ENCODE measurements at places on chromosomes 1 and 21.

DNA sequence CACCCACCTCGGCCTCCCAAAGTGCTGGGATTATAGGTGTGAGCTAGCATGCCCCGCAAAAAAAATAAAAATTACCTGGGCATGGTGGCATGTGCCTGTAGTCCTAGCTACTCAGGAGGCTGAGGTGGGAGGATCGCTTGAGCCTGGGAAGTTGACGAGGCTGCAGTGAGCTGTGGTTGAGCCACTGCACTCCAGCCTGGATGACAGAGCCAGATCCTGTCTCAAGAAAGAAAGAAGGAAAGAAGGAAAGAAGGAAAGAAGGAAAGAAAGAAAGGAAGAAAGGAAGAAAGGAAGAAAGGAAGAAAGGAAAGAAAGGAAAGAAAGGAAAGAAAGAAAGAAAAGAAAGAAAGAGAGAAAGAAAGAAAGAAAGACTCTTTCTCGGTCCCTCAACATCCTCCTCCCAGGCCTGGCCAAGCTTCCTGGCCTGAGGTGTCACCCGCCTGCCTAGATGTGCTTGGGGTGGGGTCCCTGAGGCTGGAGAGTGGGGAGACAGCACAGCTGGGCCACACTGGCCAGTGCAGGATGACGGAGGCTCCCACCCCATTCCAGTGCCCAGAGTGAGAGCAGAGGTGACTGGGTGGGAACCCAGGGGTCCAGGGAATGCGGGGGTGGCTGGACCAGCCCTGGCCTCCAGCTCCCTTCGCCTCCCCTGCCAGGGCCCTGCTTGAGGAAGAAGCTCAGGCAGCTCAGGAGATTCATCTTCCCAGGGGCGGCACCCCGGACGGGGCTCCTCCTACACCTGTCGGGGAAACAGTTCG is 10.2 kb upstream of the GNB1 start:
- no peak for DNase-seq

GRCh38 chr21:15932726-15933125 is 202.9 kb downstream of the USP25 start:
- DNase-seq: no peak

- peak; percentile 34 for DNase-seq
These were observed 541 bp downstream of the USP48 start for GRCh38 chr1:21782349-21782867.

DNA sequence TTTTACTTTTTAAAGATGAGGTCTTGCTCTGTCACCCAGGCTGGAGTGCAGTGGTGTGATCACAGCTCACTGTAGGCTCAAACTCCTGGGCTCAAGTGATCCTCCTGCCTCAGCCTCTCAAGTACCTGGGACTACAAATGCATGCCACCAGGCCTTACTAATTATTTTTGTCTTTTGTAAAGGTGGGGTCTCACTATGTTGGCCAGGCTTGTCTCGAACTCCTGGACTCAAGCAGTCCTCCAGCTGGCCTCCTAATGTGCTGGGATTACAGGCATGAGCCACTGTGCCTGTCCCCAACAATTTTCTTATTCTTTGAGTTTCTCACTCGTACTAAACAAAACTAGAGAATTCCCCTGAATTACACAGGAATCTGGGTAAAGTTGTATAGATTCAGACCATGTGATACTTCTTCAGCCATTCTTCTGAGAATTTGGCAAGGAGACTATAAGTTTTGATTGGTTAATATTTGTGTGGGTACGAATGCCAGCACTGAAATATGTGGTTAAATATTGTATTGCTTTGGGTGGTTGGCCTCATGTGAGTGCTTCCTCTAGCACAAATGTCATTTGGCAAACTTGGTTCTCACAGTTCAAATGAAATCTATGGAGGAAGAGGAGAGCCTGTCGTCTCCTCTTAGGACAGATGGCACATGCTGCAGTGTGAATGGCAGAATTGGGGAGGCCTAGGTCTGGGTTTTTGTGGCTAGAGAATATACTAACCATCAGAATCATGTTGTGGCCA is 104.9 kb downstream of the RUNX1 start:
- DNase-seq: no peak

GRCh38 chr1:32367912-32368635 is 5.7 kb downstream of the TSSK3 start:
- no peak for DNase-seq

GRCh38 chr1:6477039-6477820 is 11.3 kb upstream of the TNFRSF25 start:
- no peak for DNase-seq
